ENCODE measurements at places on chromosomes 12 and 14.

DNA sequence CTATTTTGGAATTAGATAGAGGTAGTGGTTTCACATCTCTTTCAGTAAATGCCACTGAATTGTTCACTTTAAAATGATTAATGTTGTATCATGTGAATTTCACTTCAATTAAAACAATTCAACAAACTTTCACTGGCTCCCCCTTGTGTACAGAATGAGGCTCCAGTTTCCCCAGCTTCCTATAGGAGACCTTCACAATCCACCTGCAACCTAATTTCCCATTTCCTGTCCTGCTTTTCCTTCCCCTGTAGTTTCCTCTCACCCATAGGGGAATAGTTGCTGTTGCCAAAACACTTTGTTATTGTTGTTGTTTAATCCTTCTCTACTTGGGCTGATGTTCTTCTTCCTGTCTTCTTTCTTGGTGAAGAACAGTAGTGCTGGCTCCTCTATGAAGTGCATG, 59.8 kb downstream of the NPAS3 start:
- peak; percentile 6 for DNase-seq

GRCh38 chr14:39217214-39217879, 16.4 kb upstream of the MIA2 start:
- no peak for DNase-seq

GRCh38 chr12:124368421-124369032, 73.6 kb downstream of the RFLNA start:
- no peak for DNase-seq

DNA sequence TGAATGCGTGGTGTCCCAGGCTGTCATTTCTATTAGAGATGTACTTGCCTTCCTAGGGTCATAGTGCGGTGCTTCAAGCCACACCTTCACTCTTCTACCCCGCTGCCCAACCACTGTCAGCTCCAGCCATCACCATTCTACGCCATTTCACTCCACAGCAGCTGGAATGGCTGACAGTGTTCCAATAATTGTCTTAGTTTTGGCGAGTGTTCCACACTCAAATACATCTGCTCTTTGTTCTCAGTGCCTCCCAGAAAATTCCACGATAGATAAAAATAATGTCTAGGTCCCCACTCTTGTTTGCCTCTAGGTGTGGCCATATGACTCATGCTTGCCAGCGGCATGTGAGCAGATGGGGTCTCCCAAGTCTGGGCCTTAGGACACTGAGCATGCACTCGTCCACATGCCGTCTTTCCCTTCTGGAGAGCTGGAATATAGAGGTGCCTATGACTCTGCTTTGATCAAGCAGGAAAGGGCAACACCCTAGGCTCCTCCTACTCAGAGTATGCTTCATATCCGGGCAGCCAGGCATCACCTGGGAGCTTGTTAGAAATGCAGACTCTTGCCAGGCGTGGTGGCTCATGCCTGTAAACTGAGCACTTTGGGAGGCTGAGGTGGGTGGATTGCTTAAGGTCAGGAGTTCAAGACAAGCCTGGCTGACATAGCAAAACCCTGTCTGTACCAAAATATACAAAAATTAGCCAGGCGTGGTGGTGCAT, 163.0 kb downstream of the BRMS1L start:
- DNase-seq: no peak

DNA sequence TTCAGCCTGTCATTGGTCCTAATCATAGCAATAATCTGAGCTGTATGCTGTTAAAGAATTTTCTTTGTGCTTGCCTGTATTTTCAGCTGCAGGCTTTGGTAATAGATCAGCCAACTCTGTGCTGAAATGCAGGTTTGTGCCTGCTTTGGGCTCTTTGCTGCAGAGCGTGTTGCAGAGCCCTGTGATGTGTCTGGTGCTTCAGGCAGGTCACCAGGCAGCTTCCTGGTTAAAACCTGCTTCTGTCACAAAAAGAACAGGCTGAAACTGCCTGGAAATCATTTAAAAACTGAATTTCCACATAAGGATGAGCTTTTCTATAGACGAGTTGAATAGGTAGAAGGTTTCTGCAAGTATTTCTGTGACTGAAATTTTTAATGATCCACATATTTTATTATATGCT, 3.1 kb downstream of the DIP2B start:
- no peak for DNase-seq

- DNase-seq: no peak
These were observed 28.9 kb upstream of the TMEM179 start for GRCh38 chr14:104633276-104634137.

GRCh38 chr12:46362895-46363581, 9.5 kb downstream of the SLC38A2 start:
- DNase-seq: no peak

DNA sequence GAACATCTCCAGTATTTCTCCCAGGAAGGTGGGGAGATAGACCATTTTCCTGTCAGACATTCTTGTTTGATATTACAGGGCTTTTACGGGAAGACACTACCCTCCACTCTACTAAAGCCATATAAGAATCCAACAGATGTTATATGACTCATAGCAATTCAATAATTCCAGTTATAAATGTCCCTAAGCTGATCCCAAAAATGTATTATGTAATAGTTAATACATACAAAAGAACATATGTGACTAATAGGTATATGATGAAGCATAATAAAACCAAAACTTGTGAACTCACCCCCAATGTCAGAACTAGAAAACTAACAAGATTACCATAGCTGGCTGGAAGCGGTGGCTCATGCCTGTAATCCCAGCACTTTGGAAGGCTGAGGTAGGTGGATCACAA, 84.2 kb downstream of the EFCAB11 start:
- DNase-seq: peak; percentile 37

DNA sequence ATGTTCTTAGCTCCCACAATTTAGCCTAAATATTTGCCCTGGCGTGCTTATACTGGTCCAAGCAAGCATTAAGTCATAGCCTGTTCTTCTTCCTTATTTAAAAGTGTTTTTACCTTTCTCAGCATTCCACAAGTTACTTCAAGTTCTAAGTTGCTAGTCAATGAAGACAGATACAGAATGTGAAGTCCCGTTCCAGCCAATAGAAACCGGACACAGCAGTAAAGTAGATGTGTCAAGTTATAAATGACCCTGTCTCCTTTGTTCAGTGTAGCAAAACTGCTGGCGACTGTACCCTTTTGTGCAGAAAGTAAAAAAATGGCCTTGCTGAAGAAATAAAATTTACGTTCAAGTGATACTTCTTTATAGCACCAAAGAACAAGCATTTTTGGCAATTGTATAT, 3.9 kb downstream of the SNAPC1 start:
- no peak for DNase-seq

DNA sequence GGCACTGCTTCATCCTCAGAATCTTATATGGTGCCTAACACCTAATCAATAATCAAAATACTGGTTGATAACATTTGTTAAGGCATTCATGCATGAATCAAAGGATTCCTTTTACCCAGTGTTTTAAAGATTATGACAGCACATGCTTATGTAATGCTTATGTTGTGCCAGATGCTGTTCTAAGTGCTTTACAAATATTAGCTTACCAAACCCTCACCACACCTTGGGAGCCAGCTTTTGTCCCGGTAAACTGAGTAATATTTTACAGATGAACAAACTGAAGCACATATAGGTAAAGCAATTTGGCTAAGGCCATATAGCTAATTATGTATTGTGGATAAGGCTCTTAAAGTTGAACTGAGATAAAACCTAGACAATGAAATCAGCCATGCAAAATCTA, 209.2 kb downstream of the ALX1 start:
- DNase-seq: no peak

DNA sequence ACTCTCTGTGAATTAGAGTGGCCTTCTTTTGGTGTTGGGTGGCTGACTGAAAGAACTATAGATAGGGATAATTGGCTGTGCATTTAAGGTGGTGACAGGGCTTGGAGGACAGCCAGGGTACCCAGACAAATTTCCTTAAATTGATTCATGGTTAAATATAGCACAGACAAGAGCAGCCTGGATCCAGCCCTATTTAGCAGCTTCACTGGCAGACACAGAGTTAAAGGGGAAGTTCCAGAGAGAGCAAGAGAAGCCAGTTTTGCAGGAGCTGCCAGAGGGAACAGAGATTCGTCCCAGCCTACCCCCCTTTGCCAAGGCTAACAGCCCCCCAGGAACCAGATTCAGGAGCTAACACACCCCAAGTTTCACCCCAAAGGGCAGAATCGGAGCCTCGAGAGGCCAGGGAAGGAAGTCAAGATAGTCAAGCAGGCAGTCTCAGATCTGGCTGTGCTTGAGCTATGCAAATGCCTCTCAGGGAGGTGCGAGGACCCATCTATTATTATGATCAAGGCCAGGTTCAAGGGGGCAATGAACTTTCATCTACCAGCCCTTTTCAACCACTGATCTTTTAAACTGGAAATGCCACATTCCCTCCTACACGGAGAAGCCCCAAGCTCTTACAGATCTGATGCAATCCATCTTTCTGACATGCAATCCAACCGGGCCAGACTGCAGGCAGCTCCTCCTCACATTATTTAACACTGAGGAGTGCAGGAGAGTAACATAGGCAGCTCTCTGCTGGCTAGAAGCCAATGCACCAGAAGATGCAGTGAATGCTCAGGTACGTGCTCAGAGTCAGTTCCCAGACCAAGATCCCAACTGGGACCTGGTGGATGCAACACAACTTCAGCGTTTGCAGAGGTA, 58.2 kb downstream of the DHRS2 start:
- peak; percentile 16 for DNase-seq

All from RWPE1 (cell line).